Stimulated activated CD4-positive, alpha-beta T cell treated with anti-CD3 and anti-CD28 coated beads, Interleukin-1b, Interleukin-23, amount 100 ng/mL, for 4 hours (primary cell): ENCODE measurements at places on chromosomes 3 and 15.

DNA sequence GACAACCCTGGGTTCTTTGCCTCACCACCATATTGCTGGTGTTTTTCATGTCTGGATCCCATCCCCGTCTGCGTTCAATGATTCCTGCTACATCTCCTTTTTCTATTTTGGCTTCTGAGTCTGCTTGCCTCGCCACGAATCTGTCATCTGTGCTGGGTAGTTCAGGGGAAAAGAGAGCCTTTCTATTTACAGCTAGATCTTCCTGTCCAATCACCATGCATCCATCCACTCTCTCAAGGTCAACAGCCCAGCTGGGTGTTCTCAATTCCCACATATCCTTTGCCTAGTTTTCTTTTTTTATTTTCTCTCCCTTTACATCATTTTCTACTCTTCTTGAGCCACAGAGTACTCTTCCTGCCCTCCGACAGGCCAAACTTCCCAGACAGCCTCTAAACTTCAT is 104.8 kb upstream of the RAD18 start:
- DNase-seq: no peak

DNA sequence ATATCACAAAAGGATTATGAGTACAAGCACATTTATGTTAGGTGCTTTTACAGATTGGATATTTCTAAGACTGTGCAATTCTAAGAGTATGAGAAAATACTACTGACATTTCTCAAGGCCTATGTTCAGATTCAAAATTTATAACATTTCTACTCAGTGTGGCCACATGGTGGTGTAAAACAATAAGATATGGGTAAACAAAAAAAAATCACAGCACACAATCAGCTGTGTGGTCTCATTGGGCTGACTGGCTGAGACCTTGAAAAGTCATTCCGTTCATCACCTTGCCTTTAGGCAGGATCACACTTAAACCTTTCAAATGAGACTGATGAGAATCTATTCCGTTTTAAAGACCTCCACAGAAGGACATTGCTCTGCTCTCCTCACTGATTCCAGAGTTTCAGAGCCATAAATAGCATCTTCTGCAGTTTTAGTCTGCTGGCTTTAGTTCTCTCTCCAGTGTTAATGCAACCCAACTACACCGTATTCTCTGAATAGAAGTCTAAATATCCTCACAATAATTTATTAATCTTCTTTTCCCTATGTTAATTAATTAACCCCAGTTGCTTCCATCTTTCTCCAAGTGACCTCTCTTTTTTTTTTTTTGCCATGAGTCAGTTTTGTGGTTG is 158.2 kb downstream of the SPATA16 start:
- DNase-seq: no peak

DNA sequence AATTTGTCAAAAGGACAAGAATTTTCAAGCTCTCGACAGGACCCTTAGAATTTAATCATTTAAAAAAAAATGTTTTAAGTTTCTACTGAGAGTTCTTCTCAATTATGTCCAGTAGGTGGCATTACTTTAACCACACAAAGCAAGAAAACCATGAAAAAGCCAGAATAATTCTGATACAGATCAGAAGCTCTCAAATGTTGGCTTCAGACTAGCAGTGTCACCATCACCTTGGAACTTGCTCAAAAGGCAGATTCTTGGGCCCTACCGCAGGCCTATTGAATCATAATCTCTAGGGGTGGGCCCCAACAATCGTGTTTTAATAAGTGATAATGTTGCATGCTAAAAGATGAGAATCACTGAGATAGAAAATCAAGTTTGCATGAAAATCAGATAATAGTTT is 99.5 kb upstream of the KCNMB2 start:
- DNase-seq: no peak

- no peak for DNase-seq
These were observed 62.3 kb downstream of the EPHB1 start for GRCh38 chr3:134857356-134857755.

DNA sequence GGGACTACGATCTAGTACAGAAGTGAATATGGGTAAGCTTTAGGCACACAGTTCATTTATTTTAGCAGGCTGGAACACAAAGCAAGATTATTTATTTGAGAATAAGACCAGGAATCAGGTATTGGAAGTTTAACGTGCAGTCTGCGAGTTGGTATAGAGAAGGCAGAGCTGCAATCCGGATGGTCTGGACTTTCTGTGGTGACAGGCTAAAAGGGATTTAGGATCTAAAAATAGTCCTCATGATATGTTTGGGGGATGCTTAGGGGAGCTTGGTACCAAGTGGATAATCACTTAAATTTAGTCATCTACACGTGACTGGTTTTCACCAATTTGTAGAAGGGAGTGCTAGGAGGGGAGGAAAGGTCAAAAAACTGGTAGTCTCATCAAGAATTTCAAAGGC is 119.4 kb downstream of the DLG1 start:
- no peak for DNase-seq

DNA sequence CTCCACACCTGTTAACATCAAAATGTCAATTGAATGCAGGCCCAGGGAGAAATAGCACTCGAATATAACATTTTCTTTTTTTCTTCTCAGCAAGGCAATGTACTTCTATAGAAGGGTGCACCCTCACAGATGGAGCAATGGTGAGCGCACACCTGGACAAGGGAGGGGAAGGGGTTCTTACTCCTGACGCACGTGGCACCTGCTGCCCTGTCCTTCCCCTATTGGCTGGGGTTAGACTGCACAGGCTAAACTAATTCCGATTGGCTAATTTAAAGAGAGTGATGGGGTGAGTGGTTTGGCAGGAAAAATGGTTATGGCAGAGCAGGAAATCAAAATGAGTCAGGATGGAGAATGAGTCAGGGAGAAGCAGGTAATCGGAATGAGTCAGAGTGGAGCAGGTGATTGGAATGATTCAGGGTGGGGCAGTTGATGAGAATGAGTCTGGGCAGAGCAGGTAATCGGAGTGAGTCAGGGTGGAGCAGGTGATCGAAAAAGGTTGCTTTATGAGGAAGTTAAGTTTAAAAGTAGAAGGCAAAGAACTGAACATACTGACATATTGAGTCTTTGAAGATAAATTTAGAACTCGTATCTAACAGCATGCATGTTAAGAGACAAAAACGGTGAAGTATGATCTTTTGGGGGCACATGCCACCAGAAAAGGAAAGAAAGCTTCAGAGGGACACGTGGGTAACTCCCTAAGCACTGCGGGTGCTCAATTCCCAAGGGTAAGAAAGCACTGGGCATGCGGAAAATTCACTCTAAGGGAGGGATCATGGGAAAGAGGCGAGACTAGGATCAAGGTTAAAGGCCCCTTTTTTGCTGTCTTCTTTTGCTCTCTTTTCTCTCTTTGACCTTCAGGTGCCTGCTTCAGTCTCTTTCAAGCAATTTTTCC is 72.9 kb upstream of the GALNT15 start:
- no peak for DNase-seq

DNA sequence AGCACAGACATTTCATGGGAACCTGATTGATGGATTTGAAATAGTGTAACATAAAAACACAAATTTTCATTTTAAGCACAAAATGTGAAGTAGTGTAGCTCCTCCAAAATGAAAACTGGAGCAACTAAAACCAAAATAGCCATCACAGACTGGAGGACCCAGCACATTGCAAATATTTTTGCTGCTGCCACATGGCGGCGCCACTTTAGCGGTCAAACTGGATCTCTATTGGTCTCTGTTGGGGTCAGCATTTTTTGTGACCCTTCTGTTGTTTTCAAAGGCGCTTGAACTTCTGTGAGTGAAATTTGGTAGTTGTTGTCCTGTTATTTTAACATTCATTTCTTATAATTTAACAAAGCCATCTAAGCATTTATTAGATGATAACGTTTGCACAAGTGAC is 259.9 kb downstream of the IL20RB start:
- DNase-seq: no peak

- no peak for DNase-seq
These were observed 159.3 kb upstream of the NR2F2 start for GRCh38 chr15:96170979-96171739.

- peak; percentile 27 for DNase-seq
These were observed at the start of gene SHISA5 for GRCh38 chr3:48504051-48504946. TSS of gene SHISA5 (minus strand) at chr3:48504174. CDS start at chr3:48504094, 80 bp downstream.

GRCh38 chr15:57305009-57305408 is 71.3 kb upstream of the CGNL1 start:
- no peak for DNase-seq

- DNase-seq: no peak
These were observed 94.1 kb downstream of the ITPR1 start for GRCh38 chr3:4587061-4587837.

- DNase-seq: no peak
These were observed 1.3 kb downstream of the GREM1 start for GRCh38 chr15:32718821-32719716.

DNA sequence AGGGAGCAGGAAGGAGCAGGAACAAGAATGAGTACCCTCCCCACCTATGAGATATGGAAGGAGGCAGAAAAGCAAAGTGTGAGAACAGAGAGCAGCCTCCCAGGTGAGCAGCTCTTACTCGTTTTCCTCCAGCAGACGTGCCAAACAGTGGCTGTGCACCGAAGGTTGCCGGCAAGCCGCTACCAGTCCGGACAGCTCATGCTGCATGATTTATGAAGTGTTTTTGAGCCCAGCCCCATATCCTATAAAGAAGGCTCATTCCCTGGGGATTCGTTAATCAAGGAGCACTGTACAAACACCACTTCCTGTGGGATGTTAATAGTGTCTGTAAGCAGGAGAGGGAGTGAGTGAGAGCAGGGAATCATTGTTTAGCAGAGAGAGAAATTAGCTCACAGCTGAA is 118.3 kb upstream of the FOXB1 start:
- DNase-seq: no peak

GRCh38 chr15:92650256-92650655 is 5.3 kb downstream of the FAM174B start:
- no peak for DNase-seq

DNA sequence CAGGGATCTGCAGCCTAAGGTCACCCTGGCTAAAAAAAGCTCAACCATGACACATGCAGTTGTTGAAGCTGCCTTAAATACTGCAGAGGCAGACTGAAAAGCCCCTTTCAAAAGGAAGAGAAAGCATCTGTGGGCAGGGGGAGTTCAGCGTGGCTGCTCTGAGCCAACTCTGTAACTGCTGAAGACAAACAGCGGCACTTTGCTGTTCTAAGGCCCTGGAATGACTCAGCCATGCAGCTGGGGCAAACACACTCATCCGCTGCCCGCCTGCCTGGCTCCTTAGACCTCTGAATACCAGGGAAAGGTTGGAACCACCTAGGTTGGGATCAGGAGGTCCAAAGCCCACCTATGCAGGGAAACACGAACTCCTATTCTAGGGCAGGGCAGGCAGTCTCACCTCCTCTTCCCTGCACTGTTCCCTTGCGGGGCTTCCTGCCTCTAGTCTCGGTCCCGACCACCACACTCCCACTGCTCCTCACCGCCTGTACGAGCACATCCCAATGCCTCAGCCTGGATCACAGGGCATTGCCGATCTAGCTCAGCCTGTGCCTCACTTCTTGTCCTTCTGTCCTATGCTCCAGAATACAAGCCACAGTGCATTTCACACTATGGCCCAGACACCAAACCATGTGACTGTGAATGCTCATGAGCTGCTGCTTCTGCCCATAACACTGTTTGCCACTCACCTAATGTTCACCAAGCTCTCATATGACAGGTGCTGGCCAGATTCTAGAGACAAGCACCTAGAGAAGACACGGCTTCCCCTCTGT is 6.6 kb upstream of the MUSTN1 start:
- DNase-seq: no peak

DNA sequence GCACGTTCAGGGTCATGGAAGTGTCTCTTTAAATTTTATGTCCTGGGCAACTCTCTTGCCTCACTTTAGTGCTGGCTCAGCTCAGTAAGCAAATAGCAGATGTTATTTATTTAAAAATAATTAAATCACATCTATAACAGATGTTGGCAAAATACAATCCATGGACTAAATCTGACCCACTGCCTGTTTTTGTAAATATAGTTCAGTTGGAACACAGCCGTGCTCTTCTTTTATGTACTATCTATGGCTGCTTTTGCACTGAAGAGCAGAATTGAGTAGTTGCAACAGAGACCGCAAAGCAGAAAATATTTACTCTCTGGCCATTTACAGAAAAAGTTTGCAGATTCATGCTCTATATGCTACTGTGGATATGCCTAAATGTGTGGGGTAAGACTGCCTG is 79.2 kb downstream of the SAMMSON start:
- no peak for DNase-seq

- no peak for DNase-seq
These were observed 30.3 kb upstream of the SEC13 start for GRCh38 chr3:10351013-10351735.

GRCh38 chr3:195806211-195806915 is 5.4 kb downstream of the MUC4 start:
- DNase-seq: no peak
